Activated naive CD8-positive, alpha-beta T cell treated with anti-CD3 and anti-CD28 coated beads for 36 hours (primary cell): ENCODE measurements at places on chromosomes 11 and 22. TPM values are rescaled to one million over a fixed set of nuclear protein-coding genes. Genes with fewer than 3 reads are reported as not detected.

The POU2AF3 gene
- not detected for total RNA-seq

The CELF1 gene
- 157 TPM for total RNA-seq

The OR51I1 gene
- not detected for total RNA-seq

DNA sequence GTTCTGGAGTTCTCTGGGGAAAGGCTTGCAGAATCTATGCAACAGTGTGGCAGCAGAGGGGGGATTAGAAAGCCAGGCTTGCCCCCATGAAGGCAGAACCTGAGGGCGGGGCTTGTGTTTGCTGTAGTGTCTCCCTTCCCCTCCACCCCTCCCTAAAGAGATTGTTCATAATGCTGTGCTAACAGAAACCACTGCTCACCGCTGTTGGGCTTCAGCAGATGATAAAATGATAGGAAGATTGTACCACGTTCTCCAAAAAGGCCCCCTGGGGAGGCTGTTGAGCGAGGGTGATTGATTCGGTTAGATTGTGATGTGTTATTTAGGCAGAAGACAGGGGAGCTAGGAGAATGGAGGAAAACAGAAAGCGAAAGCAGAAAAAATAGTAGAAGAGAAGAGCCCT, 215.2 kb upstream of the NCAM1 start:
- DNase-seq, result no peak
